ENCODE measurements at places on chromosomes 1 and 21.
A peak's percentile ranks its signal among the peaks of the same experiment; 100 is the strongest.

DNA sequence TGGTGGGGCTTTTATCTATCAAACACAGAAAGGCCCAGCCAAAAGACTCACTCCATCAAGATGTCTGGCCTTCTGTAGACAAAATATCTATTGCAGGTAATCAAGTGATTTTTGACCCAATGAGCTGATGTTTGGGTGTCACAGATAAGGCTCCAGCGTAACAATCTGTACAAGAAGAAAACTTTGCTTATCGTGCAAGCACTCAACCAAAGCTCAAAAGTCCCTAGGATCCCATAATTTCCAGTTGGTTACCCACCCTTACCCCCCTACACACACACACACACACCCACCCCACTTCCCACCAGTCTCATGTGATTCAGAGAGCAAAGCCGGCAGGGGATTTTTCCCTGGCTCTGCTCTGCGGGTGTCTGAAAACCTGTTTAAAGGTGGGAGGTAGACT, 5.8 kb downstream of the ITPKB start:
- no peak for DNase-seq

DNA sequence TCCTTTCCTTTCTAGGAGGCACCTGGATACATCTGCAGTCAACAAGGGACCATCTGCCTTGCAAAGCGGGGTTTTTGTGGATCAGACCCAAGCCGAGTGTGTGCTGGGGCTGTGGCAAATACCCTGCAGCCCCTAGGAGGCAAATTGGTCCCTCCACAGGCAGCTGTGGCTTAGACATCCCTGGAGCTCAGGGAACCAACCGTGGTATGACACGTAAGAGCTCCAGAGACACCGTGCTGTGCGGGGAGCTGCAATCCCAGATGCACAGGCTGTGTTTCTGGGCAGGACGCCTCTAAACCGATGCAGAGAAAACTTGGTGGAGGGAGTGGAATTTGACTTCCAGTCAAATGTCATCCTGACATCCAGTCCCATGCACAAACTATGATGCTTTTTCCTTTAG, 141.5 kb downstream of the KAZN start:
- DNase-seq, result no peak

- no peak for DNase-seq
Measured at GRCh38 chr1:33617451-33617850, 145.0 kb downstream of the ZSCAN20 start.

GRCh38 chr1:180981596-180982387, 40.9 kb downstream of the STX6 start:
- DNase-seq, result peak; percentile 59

GRCh38 chr1:164625004-164625617, 66.1 kb downstream of the PBX1 start:
- no peak for DNase-seq

DNA sequence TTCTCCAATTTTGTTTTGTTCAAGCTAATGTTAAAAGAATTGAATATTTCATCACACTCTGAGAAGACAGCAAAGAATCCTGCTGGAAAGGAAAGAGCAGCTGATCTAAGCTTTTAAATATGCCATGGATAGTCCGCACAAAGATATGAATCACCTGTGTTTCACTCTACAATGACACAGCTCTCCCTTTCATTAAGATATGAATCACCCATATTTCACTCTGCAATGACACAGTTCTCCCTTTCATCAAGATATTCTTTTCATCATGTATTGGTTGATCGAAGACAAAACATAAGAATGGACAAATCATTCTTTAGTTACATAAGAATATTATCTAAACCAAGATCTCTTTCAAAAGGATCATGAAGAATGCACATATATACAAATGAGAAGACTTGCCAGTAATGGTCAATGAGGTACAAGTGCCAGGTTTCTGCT, 367.3 kb downstream of the SMYD3 start:
- no peak for DNase-seq

DNA sequence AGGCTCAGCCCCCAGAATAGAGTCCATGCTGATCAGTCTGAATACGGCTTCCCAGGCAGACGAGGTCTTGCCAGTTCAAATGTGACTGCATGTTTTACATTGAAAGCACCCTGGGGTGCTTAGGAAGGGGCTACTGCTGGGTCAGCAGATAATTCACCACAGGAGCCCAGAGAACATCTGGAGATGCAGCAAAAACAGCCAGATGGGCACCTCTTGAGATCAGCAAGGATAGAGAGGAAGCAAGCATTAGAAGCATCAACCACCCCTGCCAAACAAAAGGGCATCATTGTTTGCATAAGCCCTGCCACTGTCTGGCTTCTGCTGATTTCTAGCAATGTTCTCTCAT, 403.1 kb downstream of the RRAGC start:
- DNase-seq, result no peak

DNA sequence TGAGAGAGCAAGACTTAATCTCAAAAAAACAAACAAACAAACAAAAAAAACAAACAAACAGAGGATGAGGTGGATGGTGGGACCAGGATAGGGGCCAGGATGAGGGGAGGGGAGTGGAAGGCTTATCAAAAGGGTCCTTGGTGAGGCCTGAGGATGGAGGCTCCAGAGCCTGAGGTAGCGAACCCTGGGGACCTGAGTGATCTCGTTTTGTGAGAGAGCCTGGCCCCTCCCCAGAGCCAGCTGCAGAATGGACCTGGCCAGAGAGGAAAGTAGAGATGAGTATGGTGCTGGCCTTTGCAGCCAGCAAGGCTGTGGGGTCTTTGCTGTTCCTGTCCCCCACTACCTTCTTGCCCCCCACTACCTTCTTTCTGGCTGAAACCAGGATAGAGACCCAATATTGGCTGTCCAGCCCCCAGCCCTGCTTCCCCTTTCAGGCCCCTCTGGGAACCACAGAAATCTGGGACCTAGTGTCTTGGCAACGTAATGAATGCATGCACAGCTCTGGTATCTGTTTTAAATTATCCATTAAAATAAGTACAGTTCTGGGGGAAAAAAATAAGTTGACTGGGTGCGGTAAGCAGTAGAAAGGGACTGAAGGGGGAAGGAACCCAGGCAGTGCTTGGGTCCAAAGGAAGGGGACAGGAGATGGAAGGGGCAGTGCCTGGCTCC, 1.1 kb upstream of the LMNA start:
- DNase-seq, result no peak

- DNase-seq, result peak; percentile 61
Measured at GRCh38 chr21:45302082-45303061, 14.7 kb upstream of the POFUT2 start.

GRCh38 chr1:22673486-22674409, 20.7 kb downstream of the C1QB start:
- DNase-seq, result peak; percentile 50

- no peak for DNase-seq
Measured at GRCh38 chr1:47759251-47759935, 237.8 kb downstream of the TRABD2B start.

DNA sequence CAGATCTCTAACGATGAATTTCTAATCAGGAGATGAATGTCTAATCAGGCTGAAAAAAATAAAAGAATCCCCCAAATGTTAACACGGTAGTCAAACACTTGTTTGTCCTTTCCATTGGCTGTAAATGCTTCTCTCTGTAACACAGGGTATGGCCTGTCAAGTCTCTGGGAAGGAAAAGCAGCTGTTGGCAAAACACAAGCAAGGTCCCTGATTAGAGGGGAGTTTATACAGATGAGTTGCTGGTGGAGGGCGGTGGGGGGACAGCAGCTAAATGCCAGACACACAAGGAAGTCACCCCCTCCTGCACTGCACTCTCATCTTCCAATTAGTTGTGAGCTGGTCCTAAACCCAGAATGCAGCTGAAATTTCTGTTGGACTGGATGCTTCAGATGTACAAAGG, 51.0 kb downstream of the PGBD5 start:
- DNase-seq, result no peak

- DNase-seq, result no peak
Measured at GRCh38 chr1:34907487-34908090, 21.9 kb downstream of the DLGAP3 start.

DNA sequence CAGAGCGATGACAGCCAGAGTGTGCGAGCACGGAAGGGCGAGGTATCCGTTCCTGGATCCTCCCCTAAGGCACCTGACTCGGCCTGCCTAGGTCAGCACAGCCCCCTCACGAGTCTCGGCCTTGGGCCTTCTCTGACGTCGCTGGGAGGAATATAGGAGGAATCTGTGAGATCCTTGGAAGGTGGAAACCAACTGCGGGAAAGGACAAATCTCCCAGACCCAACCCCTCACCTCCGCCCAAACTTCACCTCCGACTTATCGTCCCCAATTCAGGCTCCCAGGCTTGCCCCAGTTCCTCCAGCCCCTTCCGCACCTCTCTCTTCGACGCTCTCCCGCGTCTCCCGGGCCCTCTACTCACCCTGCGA, 494 bp downstream of the APH1A start:
- no peak for DNase-seq

Data from activated T-cell treated with anti-CD3 and anti-CD28 coated beads, Interleukin-2, amount 50 U/mL, for 48 hours (primary cell).